Activated T-cell treated with anti-CD3 and anti-CD28 coated beads, Interleukin-2, amount 50 U/mL, for 4 hours (primary cell): ENCODE measurements at places on chromosomes 6 and 20. TPM values are rescaled to one million over a fixed set of nuclear protein-coding genes. Genes with fewer than 3 reads are reported as not detected.

DNA sequence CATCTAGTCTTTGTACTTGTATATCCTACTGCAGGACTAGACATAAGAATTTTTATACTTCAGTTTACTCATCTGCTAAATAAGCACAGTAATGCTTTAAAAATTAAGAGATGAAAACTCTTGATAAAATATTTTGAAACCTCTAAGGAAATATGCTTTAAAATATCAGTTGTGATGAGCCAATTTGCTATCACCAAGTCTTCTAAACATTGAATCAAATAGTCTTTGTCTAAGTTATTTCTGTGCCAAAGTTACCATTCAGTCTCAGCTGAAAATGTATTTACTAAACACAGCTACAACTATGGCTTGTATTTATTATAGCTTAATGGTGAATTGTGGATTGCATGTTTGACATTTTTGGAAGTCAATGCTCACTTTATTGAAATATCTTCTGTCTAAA lies 46.2 kb upstream of the RFPL4B start:
- no peak for DNase-seq

- DNase-seq, result no peak
These were observed 40.9 kb downstream of the RPP40 start for GRCh38 chr6:4962905-4963304.

GRCh38 chr6:138685257-138685656 lies 88.3 kb upstream of the CCDC28A start:
- DNase-seq, result no peak

GRCh38 chr20:24361541-24361940 lies 107.9 kb upstream of the SYNDIG1 start:
- DNase-seq, result no peak

- peak; percentile 59 for DNase-seq
These were observed 105.4 kb downstream of the PERP start for GRCh38 chr6:138001750-138002349.

DNA sequence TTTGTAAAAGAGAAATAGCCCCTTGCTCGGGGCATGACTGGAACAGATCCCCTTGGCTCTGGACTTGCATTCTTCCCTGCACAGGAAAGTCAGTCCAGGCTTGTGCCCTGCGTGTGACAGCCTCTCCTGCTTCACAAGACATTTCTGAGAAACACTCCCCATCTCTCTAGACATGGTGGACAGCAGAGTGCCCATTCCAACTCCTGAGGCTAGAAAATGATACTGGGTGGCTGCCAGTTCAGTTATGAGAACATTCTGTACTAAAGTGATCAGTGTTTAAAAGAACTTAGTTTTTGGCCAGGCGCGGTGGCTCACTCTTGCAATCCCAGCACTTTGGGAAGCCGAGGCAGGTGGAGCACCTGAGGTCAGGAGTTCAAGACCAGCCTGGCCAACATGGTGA lies 41.3 kb downstream of the TGM3 start:
- no peak for DNase-seq

GRCh38 chr6:139446138-139446715 lies 71.8 kb upstream of the CITED2 start:
- DNase-seq, result no peak

- no peak for DNase-seq
These were observed 6.0 kb upstream of the FILIP1 start for GRCh38 chr6:75499640-75500039.

DNA sequence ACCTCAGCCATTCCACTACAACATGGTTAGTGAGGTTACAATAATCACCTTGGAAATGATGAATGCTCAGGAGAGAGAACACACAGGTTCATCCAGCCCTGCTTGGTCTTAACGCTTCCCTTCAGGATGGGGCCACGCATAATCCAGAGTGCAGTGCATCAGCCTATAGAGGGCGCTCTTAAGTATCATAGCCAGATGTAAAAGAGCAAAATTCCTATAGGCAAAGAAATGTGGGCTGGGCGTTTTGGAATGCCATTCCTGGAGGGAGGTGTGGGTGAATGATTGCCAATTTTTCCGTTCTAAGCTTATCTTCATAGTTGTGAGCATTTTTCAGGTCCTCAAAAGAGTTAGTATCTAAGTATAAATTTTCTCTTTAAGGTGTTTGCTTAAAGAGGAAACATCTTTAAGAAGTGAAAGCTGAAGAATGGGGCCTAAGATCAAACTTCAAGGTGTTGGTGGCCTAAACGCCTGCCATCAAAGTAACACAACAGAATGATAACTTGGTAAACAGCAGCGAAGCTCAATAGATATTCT lies 1.8 kb downstream of the RIPOR2 start:
- DNase-seq, result no peak

- no peak for DNase-seq
These were observed 283.5 kb downstream of the KHDC1L start for GRCh38 chr6:72941751-72942150.

- DNase-seq, result no peak
These were observed 478.4 kb upstream of the SOX4 start for GRCh38 chr6:21115111-21115510.

The CLVS2 gene
- not detected for total RNA-seq

The MYB gene
- 13.9 TPM for total RNA-seq

The MDFI gene
- total RNA-seq, result not detected
